Astrocyte (in vitro differentiated cells and primary cell): ENCODE measurements at places on chromosomes 16 and 17.

- peak; percentile 91 for DNase-seq
Measured at GRCh38 chr16:47713225-47713595, 252.1 kb downstream of the PHKB start.

- peak; percentile 87 for DNase-seq
Measured at GRCh38 chr17:27559506-27560481, 71.2 kb upstream of the LGALS9 start.

DNA sequence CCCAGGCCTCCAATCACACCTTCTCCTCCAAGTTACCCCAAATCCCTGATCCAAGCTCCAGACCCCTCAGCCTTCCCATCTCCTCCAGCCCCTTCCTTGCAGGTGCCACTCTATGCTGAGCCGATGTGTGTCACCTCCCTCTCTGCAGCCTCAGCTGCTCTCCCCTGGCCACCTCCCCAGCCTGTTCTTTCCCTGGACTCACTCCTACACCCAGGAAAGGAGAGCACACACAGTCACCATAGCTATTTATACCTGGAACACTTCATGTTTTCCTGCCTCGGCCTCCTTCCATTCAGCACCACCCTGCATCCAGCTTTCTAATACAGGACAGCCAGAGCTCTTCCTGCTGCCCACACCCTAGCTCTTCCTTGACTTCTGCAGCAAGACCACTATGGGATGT, 12.5 kb upstream of the TMEM132E start:
- no peak for DNase-seq

DNA sequence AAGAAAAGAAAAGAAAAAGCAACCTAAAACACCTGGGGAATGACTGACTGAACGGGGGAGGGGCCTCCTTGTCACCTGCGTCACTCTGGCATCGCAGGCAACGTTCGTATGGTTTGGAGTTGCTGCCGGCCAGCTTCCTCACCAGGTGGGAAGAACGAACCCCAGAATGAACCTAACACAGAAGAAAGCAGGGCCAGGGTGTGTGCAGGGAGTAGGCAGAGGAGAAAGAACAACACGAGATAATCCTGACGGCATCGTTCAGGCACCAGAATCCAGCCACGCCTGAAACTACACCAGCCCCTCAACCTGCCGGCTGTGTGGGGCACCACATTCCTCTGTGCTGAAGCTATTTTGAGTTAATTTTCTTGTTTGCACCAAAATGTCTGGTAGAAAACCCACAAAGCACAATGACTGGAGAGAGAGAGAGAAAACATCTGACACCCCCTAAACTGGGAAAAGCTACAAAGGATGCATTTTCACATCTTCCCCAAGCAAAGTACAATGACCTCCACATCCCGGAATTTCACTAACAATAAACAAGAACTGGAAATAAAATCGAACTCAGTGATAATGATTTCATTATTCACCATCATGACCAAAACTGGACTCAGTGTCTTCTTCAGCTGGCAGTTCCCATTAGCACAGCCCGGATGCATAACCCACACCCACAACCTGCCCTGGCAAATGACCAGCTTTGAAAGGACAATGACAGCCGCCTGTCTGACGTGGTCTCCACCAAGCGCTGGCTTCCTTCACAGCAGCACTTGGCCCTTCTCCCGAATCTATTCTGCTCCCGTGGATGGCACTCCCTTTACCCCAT, 23.6 kb downstream of the RAB40B start:
- DNase-seq: no peak

GRCh38 chr17:60933739-60934138, 256.1 kb downstream of the BCAS3 start:
- DNase-seq: no peak

- no peak for DNase-seq
Measured at GRCh38 chr17:73174126-73174525, 9.3 kb downstream of the SSTR2 start.

GRCh38 chr17:2721603-2722002, 10.0 kb upstream of the CLUH start:
- no peak for DNase-seq

- DNase-seq: no peak
Measured at GRCh38 chr17:50542795-50543774, 3.9 kb upstream of the SPATA20 start.

DNA sequence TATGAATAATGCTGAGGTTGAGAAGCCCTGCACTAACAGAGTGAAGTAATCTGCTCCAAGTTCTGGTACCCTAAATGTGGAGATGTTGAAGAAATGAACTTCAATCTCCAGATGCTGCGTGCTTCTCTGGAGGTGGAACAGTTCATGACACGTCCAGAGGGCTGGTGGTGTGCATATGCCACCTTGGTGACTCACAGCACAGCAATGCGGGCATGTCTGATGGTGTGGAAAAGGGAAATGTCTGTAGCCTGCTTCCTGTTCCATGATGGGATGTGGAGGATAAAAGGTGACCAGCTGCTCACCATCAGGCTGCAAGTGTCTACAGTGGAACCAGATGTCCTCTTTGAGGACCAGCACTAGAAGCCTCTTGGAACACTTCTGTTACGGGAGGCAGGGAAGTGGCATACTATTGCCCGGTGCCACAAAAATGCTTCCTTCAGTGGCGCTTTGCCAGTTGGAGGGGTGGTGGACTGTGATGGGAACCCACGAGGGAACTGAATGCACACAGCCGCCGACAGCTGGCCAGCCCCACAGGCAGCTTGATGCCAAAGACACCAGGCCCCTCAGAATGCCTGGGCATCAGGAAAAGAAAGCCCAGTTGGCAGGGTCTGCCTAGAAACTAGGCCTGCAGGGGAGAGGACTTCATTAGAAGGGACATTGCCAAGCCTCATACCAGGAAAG, 19.9 kb downstream of the SNX11 start:
- DNase-seq: peak; percentile 23

- no peak for DNase-seq
Measured at GRCh38 chr16:23402100-23402499, 50.9 kb downstream of the COG7 start.

DNA sequence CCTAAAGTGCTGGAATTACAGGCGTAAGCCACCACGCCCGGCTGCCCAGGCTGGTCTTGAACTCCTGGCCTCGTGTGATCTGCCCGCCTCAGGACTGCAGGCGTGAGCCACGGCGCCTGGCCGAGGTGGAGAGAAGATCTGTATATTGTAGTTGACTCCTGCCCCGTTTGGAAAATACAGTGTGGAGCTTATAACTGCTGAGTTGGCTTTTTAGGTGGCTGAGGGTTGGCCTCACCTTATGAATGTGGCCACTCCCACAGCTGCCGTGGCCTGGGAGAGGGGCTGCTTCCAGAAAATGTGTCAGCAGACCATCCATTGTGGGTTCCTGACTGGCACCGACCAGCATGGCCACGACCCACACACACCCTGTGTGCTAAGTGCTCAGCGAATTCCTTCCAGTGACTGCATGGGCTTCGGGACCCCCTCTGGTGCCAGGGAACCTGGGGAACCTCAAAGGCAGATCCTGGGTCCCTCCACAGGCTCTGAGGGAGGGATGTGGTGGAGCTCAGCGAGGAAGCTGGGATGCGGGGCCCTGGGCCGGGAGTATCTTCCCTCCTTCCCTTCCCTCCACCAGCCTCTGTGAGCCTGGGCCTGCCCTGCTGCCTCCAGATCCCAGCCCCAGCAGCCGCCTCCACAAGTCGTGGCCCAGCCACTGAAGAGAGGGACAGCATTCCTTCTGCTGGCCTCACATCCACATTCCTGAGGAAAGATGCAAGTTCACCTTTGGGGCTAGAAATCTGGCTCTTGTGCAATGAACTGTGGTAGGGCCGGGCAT, 10.9 kb upstream of the RAB11FIP3 start:
- peak; percentile 22 for DNase-seq

DNA sequence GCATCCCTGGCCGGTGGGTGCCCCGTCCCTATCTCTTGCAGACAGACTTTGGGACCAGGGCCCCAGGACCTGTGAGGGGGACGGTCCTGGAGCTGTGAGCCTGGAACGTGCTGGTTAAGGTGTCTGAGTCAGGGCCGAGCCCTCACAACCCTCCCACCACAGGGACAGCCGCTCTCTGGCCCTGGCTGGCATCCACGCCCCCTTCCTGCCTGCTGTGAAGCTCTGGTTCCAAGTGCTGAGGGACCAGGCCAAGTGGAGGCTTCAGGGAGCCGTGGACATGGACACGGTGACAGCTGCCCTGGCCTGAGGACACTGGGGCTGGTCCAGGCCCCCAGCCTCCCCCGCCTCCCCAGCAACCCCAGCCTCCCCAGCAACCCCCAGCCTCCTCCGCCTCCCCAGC, 6.6 kb downstream of the TSR3 start:
- no peak for DNase-seq

DNA sequence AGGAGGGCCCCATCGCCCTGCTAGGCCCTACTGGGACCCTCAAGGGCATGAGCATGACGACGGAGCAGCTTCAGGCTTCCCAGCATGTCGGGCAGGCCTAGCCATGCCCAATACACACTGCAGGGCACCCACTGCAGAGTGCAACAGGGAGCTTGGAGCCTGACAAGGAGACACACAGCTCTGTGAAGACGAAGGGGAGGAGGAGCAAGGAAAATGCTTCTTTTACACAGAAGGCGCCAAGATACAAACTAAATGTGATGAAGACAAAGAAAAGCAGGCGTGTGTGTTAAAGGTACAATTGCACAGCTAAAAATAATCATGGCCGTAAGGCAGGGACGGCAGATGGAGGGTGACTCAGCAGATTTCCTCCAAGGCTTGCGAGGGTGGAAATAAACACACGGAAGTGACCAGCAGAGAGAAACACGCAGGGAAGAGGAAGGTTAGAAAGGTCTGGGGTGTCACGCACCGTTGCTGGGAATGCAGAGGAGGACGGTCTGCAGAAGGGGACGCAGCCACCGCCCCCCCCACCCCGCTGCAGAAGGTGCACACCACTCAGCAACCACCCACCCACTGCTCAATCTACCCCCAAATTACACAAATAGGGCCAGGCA, 108.5 kb downstream of the ZNF778 start:
- DNase-seq: peak; percentile 79

GRCh38 chr16:88108762-88109161, 157.5 kb downstream of the BANP start:
- no peak for DNase-seq

DNA sequence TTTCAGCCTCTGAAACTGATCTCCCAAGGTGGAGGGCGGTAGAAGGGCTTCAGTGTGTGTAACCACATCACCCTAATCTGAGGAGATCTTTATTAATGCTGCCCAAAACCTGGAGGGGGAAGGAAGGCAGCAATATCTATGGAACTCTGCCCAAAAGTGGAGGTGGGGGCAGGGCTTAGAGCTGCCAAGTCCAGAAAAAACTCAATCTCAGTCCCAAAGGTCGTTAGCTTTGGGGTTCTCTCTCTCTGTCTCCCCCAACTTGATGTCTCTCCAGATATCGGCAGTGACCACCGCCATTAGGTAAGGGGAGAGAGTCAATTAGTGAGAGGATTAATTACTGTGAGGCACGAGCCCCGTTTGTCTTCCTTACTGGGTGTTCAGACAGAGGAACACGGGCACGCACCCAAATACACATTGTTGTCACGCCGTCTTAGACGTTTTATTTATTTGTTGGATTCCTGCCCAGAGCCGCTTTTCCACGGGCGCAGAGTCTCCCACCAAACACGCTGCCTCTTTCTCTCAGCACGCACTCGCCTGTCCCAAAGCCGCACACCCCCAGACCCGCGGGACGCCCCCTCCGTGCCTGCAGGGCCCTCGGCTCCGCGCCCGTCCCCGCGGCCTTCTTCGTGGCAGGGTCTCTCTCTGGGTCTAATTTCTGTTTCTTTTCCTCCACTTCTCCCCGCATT, 5.4 kb upstream of the LHX1 start:
- DNase-seq: no peak

DNA sequence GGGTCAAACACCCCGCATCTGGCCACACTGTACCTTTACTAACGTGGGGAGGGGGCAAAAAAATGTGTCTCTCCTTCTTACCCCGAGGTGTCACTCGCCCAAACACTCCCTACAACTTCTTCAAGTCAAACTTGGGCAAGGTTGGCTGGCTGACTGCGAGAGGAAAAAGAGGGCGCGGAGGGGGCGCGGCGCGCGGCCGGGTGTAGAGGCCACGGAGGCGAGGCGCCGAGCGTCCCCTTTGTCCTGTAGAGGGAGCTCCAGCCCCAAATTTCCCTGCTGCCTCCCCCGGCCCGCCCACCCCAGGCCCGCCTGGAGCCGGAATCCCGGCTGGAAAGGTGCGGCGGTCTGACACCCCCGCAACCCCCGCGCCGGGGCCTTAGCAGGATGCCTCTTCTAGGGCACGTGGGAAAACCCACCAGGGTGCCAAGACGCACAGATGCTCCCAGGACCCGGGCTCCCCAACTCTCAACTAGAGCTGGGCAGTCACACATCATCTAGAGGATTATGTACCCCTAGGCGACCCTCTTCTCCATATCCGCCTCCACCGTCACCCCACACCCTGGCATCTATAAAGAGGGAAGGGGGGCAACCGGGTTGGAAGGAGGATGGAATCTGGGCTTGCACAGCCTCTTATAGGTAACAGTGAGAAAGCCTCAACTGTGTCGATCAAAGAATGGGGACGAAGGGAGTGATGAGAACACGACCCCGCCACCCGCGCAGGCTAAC, 4.2 kb downstream of the IRX3 start:
- no peak for DNase-seq

DNA sequence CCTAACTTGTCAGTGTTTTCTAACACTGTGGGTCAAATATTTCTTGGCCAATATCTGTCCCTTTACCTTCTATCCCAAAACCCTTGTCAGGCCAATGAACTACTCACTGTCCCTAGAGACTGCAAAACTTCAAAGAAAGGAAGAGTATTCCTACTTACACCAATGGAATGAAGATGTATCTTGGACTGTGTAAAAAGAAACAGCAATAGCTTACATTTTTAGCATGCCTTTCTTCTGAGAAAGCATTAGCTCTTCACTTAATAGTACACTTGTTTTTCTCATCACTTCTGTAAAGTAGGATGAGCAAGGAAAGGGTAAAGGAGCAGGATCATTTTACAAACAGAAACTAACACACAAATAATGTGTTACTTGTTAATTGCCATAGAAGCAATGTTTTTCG, 73.9 kb downstream of the STH start:
- peak; percentile 76 for DNase-seq

DNA sequence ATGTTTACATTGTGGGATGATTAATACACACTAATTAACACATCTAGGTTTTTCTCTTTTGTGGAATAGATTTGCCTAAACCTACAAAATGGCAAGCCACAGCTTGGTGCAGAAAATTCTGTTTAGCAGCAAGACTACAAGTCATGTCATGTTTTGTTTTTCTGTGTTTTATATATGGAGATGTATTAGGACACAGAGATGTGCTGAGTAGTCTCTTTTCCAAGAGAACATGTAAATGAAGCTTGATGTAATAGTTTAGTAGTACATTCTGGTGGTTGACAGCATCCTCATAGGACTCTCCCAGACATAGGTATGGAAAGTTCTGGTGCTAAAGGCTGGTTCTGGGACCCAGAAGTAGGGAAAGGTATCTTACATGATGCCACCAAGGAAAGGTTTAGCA, 1345.4 kb downstream of the CDH11 start:
- DNase-seq: no peak
